ENCODE measurements at places on chromosomes 5 and 9. TPM values are rescaled to one million over a fixed set of nuclear protein-coding genes. Genes with fewer than 3 reads are reported as not detected.

The DIPK1B gene
- 0.43 TPM for total RNA-seq

The C5orf52 gene
- not detected for total RNA-seq

The STX17 gene
- 35.0 TPM for total RNA-seq

The IFNK gene
- total RNA-seq: not detected

The ECM2 gene
- total RNA-seq: 2.6 TPM

The HMMR gene
- total RNA-seq: 10.0 TPM

The F12 gene
- total RNA-seq: 0.43 TPM

The TICAM2 gene
- 7.1 TPM for total RNA-seq

The ZNF462 gene
- 32.4 TPM for total RNA-seq

The SEMA5A gene
- total RNA-seq: 74.7 TPM

The GPR150 gene
- 0.43 TPM for total RNA-seq

The SLC22A4 gene
- 6.8 TPM for total RNA-seq

The SLIT3 gene
- total RNA-seq: 0.64 TPM

The TMEM232 gene
- 1.3 TPM for total RNA-seq

The SAXO1 gene
- not detected for total RNA-seq

The SH3GLB2 gene
- total RNA-seq: 39.3 TPM

The MOB3B gene
- total RNA-seq: 0.43 TPM

The PCDHB6 gene
- under 0.01 TPM for total RNA-seq

The SUSD3 gene
- 3.2 TPM for total RNA-seq

The CORO2A gene
- 2.2 TPM for total RNA-seq

The IL4 gene
- not detected for total RNA-seq

The ALDH1A1 gene
- 450 TPM for total RNA-seq

The BARHL1 gene
- not detected for total RNA-seq

The SKIC3 gene
- 191 TPM for total RNA-seq

The OR1N1 gene
- total RNA-seq: not detected

The TAF11L5 gene
- total RNA-seq: not detected

The FGF18 gene
- total RNA-seq: under 0.01 TPM

The EGFLAM gene
- 3.0 TPM for total RNA-seq

The ADAMTS12 gene
- total RNA-seq: 54.8 TPM

The GNPDA1 gene
- total RNA-seq: 59.6 TPM

The RNF183 gene
- not detected for total RNA-seq

The SLC34A3 gene
- under 0.01 TPM for total RNA-seq
